ENCODE measurements at places on chromosomes 2 and 18.

GRCh38 chr18:8474661-8475060, 134.6 kb upstream of the RAB12 start:
- no peak for DNase-seq

GRCh38 chr2:191319186-191319585, 74.0 kb downstream of the MYO1B start:
- DNase-seq = no peak

DNA sequence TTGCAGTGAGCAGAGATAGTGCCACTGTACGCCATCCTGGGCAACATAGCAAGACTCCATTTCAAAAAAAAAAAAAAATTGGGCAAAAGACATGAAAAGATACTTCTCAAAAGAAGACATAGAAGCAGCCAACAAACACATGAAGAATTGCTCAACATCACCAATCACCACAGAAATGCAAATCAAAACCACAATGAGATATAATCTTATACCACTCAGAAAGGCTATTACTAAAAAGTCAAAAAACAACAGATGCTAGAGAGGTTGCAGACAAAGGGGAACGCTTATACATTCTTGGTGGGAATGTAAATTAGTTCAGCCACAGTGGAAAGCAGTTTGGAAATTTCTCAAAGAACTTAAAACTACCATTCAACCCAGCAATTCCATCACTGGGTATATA, 43.1 kb upstream of the CHAC2 start:
- DNase-seq = no peak

GRCh38 chr2:73223821-73224220, 9.2 kb downstream of the PRADC1 start:
- no peak for DNase-seq

DNA sequence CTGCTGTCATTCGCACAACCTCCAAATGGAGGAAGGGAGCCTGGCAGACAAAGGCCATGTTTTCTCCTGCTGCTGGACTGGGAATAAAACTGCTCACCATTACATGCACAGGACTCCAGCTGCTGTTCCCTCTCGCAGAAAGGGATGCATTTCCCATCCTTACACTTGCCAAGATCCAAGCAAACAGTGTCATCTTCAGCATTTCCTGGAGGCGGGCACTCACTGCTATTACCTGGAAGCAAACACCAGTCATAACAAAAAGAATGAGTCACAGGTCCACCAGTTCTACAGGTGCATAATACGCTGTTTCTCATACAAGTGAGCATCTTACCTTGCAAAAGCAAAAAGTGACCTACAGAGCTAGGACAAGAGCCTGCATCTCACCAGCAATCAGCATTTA, 22.7 kb downstream of the IAH1 start:
- DNase-seq = no peak

GRCh38 chr2:63899639-63900038, 57.9 kb downstream of the UGP2 start:
- DNase-seq = no peak

GRCh38 chr18:32271672-32272208, 81.9 kb downstream of the MEP1B start:
- peak; percentile 14 for DNase-seq

GRCh38 chr2:238777369-238778067, 70.4 kb upstream of the TWIST2 start:
- no peak for DNase-seq

DNA sequence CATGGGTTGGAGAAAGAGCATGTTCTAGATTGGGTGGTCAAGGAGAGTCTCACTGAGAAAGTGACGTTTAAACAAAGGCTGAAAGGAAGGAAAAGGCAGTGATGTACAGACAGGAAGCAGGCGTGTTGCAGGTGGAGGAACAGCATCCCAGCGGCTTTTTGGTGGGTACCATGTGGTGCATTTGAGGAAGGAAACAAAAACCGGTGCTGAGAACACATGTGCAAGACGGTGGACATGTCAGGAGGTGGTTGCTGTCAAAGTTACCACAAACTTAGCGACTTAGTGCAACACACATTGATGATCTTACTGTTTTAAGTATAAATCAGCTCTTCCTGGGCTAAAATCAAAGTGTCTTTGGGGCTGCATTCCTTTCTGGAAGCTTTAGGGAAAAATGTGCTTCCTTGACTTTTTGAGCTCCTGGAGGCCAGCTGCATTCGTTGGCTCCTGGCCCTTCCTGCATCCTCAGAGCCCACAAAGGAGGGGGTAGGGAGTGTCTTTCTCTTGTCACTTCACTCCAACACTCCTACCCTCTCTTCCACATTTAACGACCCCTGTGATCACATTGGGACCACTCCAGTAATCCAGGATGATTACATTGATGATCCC, 380.6 kb downstream of the FBXO15 start:
- no peak for DNase-seq

DNA sequence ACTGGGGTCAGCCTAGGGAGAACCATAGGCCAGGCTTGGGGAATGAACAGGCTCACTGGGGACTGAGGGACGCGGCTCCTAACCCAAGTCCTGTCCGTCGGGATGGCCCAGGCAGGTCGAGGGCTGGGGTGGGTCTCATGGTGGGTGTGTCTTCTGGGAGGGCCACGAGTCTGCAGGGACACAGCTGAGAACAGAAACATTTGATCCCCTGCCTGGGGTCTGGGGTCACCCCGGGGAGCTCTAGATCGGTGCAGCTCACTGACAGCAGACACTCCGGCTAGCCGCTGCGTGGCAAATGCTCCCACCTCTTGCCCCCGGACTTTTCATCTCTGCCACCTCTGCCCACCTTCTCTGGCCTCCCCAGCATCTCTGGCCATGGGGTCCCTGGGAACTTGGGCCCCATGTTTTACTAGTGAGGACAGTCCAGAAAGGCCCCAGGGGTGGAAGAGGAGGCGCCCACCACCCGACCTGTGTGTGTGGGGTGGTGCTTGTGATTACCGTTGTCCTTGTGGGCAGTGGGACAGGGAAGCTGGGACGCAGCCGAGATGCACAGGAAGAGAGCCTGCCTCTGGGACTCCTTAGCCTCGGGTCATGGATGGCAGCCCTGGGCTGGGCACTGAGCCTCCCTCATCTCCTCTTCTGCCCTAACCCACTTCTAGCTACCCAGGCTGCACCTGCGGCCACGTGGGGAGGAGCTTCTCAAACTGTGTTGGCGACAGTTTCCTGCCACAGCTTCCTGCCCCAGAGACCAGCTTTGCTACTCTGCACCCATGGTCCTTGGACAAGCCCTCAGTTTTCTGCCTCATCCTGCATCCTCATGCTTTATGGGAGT, 4.9 kb downstream of the ZAP70 start:
- DNase-seq = no peak

DNA sequence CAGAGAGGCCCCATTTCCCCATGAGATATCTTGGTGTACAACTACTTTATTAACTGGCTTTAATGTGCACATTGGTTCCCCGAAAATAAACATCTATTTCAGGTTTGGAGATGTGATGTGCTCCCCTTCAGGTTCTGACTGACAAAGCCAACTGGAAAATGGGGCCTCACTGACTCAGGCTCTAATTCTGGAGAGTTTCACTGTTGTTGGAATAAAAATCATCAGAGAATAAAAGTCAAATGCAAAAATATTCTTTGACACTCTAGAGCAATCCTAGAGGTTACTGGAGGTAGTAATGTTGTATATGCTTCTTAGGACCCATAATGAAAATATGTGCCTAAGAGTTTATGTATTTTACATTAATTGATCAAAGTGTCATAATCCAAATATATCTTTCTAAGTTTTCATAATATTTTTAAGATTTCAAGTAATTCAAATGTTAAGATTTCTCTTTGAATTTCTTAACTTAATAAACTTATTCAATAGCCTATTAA, 189.9 kb upstream of the COL3A1 start:
- no peak for DNase-seq

DNA sequence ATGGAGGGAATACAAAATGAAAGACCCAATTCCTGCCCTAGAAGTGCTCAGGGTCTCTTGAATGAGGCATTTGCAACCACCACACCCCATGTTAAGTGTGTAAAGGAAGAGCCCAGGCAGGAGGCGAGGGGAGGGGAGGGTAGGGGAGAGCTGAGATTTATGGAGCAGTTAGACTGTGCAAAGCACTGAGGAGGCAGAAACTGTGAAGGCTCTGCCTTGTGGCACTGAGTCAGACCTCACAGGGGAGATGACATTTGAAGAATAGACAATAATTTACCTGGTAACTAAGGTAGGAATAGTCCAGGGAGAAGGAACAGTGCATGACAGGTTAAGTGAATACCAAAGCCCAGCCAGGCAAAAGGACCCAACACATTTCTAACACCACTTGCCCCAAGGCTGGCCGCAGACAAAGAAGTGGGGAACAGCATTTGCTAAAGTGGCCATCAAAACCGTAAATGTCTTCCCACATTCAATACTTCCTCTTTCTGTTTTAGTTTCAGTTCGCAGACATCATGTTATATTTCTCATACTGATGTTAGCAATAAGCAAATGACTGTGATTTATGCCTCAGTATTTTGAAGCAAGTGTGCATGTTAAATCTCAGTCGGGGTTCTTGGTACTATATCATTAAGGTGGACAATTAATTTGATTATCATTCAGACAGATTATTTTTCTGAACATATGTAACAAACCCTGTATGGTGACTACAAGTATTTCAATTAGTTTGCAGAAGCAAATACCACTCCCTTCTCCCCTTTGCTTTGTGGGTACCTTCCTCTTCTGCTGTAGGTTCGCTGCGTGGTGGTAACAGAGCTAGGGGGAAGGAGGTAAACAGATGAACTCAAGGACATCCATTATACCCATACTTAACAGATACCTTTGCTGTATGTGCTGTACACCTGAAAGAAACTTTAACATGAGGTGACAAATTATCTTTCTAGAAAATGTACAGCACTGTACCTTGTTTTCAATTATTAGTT, 27.5 kb downstream of the CDH20 start:
- no peak for DNase-seq

GRCh38 chr2:1129982-1130381, 179.3 kb downstream of the SNTG2 start:
- no peak for DNase-seq

GRCh38 chr18:45237343-45238098, 377.8 kb upstream of the SLC14A2 start:
- DNase-seq = no peak

DNA sequence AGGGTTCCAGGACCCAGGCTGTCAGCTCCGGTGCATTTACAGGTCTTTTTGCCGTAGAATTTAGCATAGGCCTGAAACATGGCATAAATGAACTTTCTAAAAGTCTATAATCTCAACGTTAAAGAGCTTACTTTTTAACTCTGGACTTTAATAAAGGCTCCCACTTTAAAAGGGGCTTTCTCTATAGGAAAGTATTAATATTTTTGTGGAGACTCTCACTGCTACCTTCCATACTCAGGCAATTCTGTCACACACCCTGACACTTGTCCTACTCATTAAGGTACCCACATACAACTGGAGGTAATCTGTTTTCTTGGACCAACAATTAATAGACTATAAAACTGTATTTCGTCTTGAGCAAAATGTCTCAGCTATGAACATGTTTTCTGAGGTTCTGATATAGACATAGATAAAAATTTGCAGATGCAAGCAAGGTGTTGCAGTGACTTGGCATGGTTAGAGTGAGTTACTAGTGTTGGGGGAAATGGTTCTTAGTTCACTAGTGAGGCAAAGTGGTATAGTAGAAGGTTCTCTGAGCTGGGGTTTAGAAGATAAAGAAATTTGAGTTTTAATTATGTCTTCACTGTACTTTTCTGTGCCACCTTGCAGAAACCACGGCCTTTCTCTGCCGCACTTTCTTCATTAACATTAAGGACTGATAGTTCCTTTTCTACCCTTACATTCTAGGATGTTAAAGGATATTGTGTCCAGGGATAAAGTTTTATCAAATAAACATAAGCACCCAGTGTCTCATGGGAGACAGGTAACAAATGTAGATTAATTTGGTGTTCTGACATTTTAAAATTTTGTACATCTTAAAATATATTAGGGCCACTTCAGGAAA, 10.8 kb upstream of the NR4A2 start:
- DNase-seq = no peak

GRCh38 chr2:118148133-118148532, 59.9 kb downstream of the INSIG2 start:
- no peak for DNase-seq

DNA sequence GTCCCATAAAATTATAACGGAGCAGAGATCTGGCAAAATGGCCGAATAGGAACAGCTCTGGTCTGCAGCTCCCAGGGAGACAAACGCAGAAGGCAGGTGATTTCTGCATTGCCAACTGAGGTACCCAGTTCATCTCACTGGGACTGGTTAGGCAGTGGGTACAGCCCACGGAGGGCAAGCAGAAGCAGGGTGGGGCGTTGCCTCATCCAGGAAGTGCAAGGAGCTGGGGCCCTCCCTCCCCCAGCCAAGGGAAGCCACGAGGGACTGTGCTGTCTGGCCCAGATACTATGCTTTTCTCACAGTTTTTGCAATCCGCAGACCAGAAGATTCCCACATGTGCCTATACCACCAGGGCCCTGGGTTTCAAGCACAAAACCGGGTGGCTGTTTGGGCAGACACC, 22.8 kb downstream of the ICA1L start:
- no peak for DNase-seq

DNA sequence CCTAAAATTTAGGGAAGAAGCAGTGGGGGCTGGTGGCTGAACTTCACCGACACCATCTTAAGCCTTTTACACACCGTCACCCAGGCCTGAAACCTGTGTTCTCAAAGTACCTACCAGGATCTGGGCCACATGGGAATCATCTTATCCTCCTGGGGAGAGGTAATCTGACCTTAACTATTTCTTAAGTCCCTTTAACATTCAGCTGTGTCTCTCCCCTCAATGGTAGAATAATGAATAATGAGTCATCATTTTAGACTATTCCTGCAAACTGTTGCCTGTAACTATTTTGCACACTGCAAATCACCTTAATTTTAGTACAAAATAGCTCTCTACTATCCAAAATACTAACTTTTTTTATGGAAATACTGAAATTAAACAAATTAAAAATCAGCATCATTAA, 149.4 kb upstream of the KLF7 start:
- no peak for DNase-seq

- no peak for DNase-seq
These were observed 70.6 kb upstream of the CAVIN2 start for GRCh38 chr2:191917430-191917881.

DNA sequence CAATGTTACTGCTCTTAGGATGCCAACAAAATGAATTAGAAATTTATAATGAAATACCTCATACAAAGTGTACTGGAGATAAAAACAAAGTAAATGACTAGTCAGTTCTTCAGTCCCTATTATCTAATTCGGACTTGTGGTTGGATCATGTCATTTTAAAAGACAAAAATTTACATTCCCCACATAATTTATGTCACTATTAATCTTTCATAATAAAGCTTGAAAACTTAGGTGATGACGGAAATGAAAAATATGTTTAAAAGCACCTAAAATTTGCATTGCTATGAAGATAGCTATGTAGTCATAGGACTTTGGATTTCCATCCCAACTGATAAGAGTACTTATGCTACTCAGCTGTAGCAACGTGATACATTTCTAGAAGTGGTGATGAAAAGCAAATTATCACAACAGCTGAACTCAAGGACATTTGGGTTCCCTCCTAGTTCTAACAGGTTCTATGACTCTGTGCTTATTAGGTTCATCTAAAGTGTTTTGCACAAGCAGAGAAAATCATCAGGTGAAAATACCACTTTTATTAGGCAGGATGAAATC, 58.4 kb downstream of the LRPPRC start:
- no peak for DNase-seq

GRCh38 chr2:64996871-64997307, 7.7 kb downstream of the SLC1A4 start:
- DNase-seq = no peak

GRCh38 chr2:181857483-181857882, 34.0 kb upstream of the ITPRID2 start:
- no peak for DNase-seq

GRCh38 chr18:52861558-52861957, 521.6 kb downstream of the DCC start:
- no peak for DNase-seq

- DNase-seq = no peak
These were observed 84.1 kb downstream of the ALPK2 start for GRCh38 chr18:58544616-58545337.

GRCh38 chr2:180196419-180196977, 189.4 kb upstream of the CWC22 start:
- DNase-seq = no peak
